Activated T-helper 1 cell treated with anti-CD3 and anti-CD28 coated beads, Interleukin-2, amount 50 U/mL, for 16 hours (primary cell): ENCODE measurements at places on chromosomes 3 and 15.

DNA sequence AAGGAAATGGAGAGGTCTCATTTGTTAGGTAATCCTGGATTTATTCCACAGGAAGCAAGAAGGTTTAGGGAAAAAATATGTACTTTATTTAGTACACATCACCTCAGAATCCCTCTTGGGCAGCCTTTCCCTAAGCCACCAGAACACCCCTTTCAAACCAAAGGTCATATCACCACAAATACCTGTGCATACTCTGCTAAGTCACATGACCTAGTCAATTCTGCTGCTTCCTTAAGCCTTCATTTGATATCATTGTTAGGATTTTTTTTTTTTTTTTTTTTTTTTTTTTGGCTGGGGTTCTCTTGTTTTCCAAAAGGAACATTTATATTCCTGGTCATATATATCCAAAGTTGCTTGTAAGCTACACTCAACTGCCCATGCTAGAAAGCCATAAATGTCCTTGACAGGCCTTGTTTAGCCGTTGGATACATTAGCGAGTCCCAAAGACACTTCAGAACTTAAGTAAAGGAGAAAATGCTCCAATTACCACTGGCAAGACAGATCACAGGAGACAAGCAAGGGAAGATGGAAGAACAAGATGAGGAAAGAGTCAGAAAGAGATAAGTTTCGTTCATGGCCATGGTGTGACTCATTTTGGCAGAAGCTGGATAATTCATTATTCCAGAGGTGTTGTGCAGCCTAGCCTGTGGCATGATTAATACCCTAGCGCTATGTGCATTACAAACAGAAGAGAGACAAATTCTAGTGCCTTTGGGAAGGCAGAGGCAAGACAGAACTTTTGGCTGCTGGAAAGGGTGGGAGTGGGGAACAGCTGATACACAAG, 155.6 kb upstream of the SLC2A2 start:
- DNase-seq = no peak

GRCh38 chr3:1381647-1382036, 288.8 kb downstream of the CNTN6 start:
- DNase-seq = no peak

DNA sequence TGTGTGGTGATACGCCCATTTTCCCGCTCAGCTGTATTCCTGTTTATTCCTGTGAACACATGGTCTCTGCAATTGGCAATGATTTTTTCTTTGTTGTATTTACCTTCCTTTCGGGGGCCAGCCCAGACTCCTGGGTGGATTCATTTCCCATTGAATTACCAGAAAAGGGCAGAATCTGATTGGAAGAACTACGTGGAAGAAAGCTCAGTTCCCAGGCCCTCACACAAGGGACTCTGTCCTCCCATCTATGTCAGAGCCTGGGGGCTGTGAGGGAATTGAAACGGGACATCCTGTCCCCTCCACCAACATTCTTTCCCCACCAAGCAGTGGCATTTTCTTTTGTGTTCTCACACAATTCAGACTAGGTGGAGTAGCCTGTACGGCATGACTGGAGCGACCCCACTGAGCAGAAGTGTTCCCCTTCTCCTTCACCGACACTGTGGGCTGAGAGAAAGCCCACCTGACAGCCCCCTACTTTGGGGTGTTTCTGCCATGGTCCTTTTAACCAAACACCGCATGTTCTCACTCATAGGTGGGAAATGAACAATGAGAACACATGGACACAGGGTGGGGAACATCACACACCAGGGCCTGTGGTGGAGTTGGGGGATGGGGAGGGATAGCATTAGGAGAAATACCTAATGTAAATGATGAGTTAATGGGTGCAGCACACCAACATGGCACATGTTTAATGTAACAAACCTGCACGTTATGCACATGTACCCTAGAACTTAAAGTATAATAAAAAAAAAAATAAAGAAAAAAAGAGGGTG, 32.1 kb upstream of the RFTN1 start:
- DNase-seq = no peak

DNA sequence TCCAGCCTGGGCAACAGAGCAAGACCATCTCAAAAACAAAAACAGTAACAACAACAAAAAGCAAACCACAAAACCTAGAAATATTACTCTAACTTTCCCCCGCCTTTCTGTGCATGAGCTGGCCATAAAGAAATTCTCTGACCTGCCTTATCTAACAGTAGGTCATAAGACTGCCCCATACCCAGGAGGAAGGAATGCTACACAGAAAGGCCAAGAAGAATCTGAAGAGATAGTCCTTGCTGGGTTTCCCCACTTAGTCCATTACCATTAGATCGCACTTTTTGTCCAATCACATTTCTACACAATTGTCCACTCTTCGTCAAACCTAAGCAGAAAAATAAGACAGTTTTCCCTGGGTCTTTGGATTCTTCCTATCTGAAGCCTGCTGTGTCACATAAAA, 23.5 kb downstream of the CIAO2A start:
- no peak for DNase-seq

DNA sequence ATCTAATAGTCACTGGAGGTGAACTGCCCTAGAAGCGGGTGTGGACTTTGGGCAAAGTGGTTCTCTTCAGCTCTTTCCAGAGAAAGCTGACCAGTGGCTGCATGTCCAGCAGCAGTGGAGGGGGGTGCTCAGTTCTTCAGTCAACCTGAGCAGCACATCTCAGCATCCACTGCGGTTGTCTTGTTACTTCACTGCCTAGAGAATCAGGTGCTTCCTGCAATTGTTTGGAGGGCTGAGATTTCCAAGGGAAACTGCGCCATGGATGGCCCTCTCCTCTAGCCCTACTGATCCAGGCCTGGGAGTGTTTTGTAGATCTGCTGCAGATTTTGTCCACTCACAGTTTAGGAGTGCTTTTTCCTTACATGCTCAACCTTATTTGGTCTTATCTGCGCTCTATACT, 65.6 kb upstream of the CFAP161 start:
- DNase-seq = no peak

- DNase-seq = no peak
Measured at GRCh38 chr3:153084431-153084830, 77.6 kb upstream of the RAP2B start.

GRCh38 chr3:100263583-100263982, 2.8 kb downstream of the TBC1D23 start:
- no peak for DNase-seq

GRCh38 chr3:179236669-179237301, 14.1 kb downstream of the KCNMB3 start:
- no peak for DNase-seq

GRCh38 chr3:145752576-145752975, 408.4 kb downstream of the PLOD2 start:
- DNase-seq = no peak

DNA sequence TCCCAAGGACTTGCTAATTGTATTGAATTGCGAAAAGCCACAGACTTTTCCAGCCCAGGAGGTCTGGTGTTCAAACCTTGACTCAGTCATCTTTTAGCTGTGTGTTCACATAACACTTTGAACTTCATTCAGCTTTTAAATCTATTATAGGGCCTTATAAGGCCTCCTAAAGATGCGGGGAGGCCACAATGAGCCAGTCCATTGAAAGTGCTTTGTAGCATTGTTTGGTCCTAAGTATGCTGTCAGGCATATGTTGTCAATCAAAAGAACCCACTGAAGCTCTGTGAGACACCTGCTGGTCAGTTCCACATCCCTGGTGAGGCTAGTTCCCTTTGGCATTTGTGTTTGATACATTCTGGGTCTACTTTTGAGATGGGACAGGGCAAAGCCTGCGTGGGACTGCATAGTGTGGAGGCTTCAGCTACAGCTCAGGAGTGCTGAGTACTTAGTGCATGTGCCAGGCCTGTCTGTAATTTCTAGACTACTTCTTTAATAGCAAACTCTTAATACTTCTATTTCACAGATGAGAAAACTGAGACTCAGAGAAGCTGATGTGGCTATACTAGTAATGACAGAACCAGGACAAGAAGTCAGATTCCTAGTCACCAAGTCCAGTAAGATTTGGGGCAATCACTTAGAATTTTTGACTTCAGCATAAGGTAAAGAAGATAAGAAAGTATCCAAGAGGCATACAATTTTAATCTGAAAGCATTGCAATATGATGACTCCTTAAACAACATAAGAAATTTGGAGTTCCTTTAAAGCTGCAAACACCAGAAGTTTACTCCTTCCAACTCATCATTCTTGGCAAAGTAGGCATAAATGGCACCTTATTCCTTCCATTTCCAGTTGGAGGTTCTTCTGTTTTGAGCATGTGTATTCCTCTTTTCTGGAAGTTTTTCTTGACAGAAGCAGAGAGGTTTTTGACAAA, 213.0 kb downstream of the PDCD6IP start:
- no peak for DNase-seq

DNA sequence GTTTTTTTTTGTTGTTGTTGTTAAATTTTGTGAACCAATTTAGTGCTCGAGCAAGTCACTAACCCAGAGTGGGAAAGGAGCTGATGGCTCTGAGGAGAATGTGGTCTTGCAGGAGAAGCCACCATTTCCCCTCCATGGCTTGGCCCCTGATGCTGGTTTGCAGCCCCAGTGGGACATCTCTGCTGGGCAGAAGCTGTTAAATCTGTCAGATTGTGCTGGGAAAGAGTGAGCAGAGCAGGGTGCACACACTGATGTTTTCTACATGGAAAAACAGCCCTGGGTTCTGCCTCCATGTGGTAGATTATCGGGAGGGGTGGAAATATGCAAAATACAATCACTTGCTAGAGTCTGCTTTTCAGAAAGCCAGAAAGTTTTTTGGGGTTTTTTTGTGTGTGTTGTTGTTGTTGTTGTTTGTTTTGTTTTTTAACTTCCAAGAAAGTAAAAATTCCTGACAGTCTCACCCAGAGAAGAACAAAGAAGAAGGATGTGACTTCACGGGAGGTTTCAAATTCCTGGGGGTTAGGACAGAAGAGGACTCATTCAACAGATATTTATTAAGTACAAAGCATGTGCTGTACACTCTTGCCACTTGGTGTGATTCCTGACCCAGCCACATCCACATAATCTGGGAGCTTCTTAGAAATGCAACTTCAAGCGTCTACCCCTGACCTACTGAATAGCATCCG, 133.7 kb downstream of the FOXB1 start:
- DNase-seq = no peak
